ENCODE measurements at places on chromosomes 11 and 22.

DNA sequence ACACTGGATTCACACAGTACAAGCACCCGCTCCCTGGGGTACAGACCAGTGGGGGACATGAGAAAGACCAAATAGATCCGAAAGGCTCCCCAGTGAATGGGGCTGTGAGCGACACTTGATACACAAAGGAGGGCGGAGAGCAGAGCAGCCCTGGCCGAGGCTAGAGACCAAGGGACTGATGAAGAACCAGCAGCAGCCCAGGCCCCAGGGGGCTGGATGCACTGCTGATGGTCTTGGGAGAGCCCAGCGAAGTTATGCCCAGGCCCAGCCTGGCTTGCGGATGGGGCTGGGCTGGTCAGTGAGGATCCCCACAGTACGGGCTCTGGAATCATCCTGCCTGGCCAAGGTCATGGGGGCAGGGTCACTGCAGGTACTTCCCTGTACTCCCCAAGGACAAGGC is 23.2 kb downstream of the ARHGAP1 start:
- DNase-seq: no peak

DNA sequence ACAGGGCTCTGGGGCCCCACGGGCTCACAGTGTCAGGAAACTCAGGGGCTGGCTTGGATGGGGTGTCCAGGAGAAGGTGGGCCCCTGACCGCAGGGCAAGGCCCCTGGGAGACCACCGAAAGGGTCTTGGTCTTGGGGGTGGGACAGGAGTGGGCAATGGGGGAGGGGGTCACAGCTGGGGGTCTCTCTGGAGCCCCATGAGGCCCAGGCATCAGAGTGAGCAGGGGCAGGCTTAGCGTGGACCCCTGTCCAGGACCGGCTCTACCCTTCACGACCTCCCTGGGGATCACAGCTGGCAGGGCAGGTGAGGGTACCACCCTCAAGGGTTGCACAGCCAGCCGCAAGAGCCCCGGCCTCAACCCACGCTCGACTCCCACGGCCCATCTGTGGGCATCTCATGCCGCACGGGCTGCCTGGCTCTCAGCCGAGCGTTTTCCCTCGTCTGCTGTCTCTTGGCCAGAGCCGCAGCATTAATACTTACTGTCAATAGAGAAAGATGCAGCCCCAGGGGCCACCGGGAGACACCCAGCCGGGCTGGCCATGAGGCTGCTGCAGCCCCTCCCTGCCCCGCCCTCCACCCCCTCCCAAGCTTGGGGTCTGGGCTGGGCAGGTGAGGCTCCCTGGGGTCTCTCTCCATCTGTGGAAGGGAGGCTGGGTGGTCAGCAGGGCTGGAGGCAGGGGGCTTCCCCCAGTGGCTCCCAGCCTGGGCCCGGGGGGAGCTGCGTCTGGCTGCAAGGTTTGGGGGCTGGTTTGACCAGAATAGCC is 662 bp downstream of the MUC5B start:
- no peak for DNase-seq

- no peak for DNase-seq
Measured at GRCh38 chr11:30016588-30017363, at the start of gene KCNA4. TSS of gene KCNA4 (minus strand) at chr11:30017030. CDS start at chr11:30012678, 4,352 bp downstream.

DNA sequence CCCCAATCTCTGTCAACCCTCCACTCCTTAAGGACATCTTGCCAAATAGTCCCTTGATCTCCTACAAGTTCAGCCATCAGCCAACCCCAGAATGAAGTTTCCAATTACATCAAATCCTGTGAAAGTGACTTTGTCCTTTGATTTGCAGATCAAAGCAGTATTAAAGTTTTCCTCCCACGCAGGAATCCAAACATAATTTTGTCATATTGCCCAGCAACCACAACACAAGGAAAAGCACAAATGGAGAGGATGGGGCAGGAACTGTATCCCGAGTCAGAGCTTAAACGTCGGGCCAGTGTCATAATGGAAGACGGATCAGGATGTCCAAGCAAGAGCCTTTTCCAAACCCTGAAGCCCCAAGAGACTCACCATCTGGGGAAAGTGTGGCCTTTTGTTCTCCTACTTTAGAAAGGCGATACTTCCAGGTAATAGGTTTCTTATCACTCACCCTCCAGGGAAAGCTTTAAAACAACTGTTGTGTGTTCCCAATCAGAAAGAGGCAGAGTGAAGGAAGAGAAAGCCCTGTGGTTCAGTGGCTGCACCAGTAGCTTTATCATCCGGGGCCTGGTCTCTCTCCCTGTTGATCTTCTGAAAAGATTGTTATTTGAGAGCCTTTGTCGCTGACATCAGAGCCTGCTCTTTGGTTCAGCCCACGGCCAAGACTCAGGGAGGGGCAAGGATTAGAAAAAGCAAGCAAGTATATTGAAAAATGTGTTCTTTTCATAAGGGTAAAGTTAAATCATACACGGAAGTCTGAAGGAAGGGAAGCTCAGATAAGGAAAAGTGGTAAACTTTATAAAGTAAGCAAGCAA is 41.7 kb downstream of the EXPH5 start:
- DNase-seq: no peak

- no peak for DNase-seq
Measured at GRCh38 chr11:77207019-77207485, 79.0 kb downstream of the MYO7A start.

GRCh38 chr11:36101466-36101865 is 157.6 kb downstream of the LDLRAD3 start:
- DNase-seq: no peak

DNA sequence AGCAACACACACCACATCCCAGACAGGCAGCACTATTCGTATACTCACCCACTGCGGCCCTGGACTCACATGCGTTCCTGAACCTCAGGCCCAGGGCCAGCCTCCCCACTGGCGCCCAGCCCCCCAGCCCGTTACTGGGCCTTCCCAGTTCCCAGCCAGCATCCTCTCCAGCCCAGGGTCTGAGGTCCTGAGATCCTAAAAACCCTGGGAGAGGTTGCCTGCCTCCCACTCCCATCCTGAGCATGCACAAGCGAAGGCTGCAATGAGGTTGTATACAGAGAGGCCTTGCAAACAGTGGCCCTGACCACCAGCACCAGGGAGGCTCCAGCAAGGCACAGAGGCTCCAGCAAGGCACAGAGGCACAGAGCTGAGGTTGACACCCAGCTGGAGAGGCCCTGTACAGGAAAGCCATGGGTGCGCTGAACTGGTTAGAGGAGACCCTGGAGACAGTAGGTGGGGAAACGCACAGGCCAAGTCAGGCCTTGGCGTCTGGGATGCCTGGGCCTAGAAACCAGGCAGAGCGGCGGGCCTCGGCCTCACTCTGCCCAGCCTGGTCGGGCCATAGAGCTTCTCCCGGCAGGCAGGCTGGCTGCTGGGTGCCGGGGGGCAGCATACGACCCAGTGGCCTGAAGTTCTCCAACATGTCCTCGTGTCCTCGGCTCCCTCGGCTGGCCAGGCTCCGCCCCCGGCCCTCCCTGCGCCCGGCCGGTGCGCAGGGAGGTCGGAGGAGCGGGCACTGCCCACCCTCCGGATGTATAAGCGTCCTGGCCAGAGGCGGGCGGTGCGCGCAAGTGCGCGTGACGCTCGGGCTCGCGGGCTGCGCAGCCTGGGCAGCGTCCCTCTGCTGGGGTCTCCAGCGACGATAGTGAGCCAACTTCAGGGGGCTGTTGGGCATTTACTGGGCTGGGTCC is 2.3 kb upstream of the TBX1 start:
- DNase-seq: no peak

- no peak for DNase-seq
Measured at GRCh38 chr22:29244785-29245625, 22.8 kb downstream of the RHBDD3 start.

DNA sequence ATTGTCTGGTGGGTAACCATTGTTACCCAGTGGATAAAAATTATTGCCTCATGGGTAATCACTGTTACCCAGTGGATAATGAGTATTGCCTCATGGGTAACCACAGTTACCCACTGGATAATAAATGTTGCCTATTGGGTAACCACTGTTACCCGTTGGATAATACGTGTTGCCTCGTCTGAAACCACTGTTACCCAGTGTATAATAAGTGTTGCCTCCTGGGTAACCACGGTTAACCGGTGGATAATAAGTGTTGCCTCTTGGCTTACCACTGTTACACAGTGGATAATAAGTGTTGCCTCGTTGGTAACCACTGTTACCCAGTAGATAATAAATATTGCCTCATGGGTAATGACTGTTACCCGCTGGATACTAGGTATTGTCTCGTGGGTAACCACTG is 20.9 kb upstream of the NXPE4 start:
- no peak for DNase-seq
